ENCODE measurements at places on chromosomes 12 and 14. TPM values are rescaled to one million over a fixed set of nuclear protein-coding genes. Genes with fewer than 3 reads are reported as not detected.

The ERO1A gene
- total RNA-seq, result 24.2 TPM

The FITM1 gene
- 103 TPM for total RNA-seq

The SLC2A13 gene
- 6.4 TPM for total RNA-seq

The LRRC43 gene
- total RNA-seq, result 0.68 TPM

The GATC gene
- total RNA-seq, result 14.8 TPM

The YEATS4 gene
- total RNA-seq, result 7.2 TPM

The E2F7 gene
- total RNA-seq, result 0.16 TPM

The TEAD4 gene
- 31.2 TPM for total RNA-seq

Data from left cardiac atrium (tissue), 4 donors.